Left forelimb (tissue), 1 donor: ENCODE measurements at places on chromosomes 7 and 10.

GRCh38 chr10:61558188-61558587, 104.5 kb upstream of the CABCOCO1 start:
- no peak for DNase-seq

GRCh38 chr10:43068471-43069210, 8.2 kb upstream of the RET start:
- DNase-seq: no peak

DNA sequence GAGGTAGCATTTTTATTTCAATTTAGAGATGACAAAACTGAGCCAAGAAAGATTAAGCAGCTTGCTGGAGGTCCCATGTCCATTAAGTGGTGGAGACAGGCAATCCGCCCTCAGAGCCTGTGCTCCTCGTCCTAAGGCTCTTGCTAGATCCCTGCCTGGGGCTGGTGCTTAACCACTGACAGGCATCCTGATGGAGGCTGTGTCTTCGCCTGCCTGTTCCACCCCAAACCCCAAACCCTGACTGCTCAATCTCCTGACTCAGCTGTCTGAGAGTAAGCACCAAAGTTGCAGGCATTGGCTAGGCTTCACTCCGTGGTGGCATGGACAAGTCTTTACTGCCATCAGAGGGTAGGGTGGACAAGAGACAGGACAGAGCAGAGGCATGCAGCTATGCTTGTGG, 209.4 kb downstream of the POU6F2 start:
- DNase-seq: no peak

DNA sequence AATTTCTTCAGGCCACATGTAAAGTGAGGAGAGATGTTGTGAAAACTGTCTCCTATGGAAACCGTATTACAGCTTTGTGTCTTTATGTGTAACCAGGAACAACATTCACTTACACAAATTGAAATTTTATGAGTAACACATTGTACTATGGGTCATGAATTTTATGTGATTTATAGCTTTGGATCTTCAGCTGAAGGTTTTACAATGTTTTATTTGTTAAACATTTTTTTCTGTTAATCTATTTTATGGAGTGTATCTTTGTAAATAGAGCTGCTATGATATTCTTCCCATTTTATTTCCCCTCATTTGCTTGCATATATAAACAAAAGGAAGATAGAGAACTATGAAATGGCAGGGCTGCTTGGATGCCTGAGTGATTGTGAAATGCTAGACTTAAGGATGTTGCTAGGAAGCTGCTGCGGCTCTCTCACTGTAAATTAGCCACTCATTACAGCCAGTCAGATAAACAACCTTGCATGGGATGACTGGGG, 104.5 kb upstream of the PCLO start:
- DNase-seq: no peak

GRCh38 chr10:133616371-133617130, 10.0 kb downstream of the FRG2B start:
- DNase-seq: no peak

DNA sequence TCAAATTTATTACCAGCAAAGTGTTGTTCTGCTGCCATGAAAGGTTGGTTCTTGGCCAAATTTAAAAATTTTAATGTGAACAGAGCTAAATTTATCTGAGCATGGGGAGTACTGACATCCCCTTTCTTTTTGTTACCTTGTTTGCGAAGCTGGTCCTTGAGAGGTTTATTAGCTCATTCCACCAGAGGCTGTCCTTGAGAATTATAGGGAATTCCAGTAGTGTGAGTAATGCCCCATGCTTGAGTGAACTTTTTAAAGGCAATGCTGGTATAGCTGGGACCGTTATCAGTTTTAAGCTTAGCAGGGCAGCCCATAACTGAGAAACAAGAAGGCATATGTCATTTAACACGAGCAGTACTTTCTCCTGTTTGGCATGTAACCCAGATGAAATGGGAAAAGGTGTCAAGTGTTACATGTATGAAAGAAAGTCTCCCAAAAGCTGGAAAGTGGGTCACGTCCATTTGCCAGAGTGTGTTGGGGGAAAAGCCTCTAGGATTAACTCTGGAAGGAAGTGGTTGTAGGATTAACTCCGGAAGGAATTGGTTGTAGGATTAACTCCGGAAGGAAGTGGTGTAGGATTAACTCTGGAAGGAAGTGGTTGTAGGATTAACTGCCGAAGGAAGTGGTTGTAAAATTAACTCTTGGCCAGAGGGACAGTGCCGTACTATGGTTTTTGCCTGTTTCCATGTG, 37.3 kb upstream of the AKR1C2 start:
- no peak for DNase-seq

DNA sequence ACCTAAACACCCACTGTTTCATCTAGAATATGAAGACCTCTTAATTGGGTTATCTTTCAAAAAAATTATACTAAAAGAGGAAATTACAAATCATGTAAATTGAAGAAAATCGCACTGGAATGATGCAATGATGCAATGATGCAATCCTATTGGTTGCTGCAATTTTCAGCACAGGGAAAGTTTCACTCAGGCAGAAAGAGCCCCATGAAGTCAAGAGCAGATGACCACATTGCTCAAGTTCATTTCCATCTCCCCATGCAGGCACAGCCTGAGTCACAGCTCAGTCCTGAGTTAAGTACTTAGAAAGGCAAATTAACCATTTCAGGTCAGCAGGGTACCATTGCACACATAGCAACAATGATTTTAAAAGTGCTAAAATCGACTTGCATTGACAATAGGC, 180.3 kb upstream of the MYO3A start:
- no peak for DNase-seq

- no peak for DNase-seq
These were observed 20.2 kb upstream of the MYL7 start for GRCh38 chr7:44161371-44161770.

DNA sequence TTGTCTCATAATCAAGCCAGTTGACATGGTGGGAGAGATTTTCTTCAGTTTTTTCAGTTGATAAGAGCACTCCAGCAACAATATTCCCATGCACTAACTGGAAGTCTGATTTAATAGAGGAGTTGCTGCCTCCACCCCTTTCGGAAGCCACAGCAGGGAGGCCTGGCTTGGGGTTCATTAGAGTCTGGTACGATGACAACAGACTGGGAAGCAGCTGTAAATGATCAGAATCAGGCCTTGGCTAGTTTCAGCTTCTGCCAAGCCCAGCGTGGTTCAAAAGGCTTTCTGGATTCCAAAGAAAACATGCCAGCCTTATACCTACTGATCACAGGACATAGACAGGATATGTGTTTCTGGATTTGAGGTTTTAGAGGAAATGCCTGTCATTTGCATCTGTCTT, 274.0 kb downstream of the CSTF2T start:
- no peak for DNase-seq

- DNase-seq: no peak
These were observed 134.3 kb upstream of the PDE1C start for GRCh38 chr7:32204361-32205018.

DNA sequence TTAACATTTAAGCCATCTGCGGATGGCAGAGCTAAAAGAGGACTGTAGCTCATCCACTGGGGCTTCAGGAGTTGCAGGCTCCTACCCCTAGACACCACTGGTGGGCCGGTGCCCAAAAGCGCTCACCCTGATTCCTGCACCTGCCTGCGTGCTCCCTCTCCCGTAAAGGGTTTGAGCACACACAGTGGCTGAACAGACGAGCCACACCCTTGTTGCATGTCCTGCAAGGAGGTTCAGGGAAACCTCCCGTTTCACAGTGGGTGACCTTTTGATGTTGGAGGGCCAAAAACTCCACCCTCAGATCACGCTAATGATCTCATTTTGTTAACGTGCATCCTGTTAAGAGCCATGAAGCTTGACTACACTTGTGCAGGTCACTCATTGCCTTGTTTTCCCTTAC, 37.9 kb downstream of the SYPL1 start:
- no peak for DNase-seq

- DNase-seq: no peak
These were observed 40.9 kb downstream of the GPR37 start for GRCh38 chr7:124724507-124725192.
